NCI-H146 (cell line): ENCODE measurements at places on chromosomes 6 and 20.

GRCh38 chr20:10949930-10950783, 276.4 kb upstream of the JAG1 start:
- no peak for DNase-seq

DNA sequence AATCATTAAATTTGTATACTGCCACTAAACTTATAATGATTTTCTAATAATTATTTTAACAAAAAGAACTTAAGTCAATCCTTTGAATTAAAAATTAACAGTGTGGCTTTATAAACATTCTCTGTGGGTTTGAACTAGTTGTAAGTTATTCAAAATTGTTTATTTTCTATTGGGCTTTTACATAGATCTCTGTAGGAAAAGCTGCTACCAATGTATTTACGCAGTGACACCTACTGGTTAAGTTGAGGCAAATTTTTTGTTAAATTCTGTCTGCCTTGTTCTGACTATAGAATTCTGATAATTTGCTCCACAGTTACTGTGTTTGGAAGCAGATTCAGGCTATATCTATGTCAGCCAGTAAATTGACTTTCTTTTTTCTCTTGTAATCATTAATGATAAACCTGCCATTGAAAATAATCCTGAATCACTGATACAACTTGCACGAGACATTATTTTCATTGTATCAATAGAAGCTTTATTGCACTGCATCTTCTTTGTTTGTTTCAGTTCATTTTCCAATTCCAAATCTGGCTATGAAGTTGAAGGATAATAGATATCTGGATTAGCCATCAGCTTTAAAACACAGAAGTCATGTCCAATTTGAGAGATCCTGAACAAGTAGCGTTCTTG, 66.0 kb upstream of the UTRN start:
- peak; percentile 21 for DNase-seq

DNA sequence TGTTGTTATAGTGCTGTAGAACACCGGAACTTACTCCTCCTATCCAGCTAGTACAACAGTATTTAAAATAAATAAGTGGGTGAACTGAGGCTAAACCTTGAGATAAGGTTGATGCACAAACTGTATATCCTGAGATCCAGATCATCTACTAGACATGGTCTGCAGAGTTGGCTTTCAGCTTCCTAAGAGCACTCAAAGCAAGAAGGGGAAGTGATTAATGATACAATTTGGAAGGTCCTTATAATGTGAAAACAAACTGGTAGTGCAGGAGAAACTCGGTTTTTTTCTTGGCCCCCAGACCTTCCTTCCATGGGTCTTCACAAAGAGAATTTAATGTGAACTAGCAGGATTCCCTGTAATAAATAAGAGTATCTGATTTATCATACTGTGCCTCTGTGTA, 27.4 kb upstream of the RREB1 start:
- no peak for DNase-seq

DNA sequence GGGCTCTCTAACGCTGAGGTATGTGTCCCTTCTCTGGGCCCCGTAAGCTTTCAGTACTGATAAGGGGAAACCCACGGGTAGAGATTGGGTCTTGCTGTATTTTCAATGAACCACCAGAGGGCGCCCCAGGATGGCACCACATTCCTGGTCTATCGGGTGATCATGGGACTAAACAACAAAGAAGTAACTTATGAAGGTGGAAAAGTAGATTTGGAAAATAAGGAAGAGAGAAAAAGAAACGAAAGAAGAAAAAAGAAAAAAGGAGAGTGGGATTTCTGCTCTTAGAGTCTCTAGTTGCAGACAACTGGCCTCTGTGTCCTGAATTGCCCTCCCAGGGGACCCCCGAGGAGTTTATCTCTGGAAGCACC, 93.8 kb downstream of the GMPR start:
- DNase-seq: peak; percentile 87

DNA sequence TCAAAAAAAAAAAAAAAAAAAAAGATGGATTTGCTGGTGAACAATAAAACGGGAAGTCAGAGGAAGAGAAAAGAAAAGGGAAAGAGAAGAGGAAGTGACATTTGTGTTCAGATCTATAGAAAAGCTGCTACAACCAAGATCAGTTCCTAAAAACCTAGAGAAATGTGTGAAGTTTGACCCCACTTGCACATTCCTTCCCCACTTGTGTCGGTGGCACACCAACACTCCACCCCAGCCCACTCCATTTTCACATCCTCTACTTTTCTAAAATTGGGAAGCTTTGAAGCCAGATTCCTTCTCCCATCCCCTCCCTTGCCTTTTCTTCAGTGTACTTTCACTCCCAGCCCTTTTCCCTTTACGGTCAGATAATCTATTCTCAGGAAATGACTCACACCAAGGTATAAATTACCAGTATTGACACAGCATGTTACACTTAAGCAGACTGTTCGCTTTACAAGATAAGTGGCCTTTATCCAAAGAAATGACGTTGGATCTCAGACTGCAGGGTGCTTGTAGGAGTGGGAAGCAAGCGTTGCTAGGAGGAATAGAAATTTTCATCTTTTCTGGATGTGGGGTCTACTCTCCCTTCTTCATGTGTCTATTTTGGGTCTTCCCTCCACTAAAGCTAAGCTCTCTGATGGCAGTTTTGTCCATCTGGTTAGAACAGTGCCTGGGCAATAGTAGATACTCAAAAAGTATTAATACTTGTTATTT, 92.5 kb upstream of the ADGRF1 start:
- peak; percentile 91 for DNase-seq

DNA sequence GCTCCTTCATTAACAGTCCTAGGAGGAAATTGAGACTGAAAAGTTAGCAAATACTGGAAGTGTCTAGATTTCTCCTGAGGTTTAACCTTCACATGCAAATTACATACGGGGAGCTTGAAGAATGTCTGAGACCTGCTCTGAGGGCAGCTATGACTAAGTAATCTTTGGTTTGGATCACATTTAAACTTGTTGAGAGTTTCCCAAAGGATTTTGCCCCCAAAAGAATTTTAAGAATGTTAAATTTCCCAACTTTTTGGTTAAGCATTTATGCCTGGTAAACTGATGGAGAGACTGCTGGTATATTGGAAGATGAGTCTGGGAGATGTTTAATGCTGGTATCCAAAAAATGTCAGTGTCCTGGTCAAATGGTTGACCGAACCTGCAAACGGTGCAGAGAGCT, 97.0 kb downstream of the RREB1 start:
- DNase-seq: no peak

DNA sequence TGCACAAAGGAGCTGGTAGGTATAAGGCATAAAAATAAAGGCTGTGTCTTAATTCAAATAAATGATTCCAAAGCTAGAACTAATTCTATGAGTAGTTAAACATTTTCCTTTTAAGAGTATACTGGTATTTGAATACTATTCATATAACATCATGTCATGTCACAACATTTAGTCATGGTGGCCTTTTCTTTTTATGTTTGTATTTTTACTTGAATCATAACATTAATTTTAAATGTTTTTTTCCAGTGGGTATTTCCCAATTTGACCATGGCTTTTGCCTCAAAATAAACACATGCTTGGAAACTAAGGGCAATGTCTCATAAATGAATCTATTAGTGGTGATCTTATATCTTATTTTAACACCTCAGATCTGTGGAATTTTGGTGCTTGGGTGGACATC, 177.1 kb downstream of the CD109 start:
- no peak for DNase-seq

DNA sequence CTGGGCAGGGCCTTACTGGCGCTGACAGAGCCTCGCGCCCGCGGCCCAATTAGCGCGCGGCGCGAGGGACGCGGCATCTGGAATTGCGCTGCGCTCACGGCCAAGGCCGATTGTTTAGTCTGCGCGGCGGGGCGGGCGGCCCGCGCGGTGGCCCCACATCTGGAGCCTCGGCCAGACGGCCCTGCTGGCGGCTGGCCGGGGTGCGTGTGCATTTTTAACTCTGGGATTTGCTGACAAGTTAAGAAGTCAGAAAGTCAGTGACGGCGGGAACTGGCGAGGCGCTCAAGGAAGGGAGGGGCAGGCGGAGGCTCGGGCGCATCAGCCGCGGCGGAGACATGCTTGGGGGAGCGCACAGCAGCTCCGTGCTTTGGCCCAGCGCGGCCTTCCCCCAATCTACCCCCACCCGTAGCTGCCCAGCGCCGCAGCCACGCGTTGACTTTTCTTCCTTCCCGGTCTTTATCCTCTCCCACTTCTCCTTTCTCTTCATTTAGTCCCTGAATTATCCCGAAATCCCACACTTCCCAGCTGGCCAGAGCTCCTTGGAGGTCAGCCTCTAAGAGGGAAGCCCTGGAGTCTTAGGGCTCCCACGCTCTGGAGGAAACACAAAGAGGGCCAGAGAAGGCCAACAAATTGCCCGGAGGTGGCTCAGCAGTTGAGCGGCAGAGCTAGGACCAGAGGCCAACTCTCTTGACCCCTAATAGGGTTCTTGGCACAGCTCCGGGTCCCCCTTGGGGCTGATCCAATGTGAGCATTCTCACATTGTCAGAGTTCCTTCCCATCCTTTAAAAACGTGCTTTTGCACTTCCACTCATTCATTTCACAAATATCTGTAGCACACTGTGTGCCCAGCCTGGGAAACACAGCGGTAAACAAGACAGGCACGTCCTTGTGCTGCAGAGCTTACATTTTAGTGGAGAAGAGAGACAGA, 40.8 kb upstream of the FOXP4 start:
- peak; percentile 60 for DNase-seq

DNA sequence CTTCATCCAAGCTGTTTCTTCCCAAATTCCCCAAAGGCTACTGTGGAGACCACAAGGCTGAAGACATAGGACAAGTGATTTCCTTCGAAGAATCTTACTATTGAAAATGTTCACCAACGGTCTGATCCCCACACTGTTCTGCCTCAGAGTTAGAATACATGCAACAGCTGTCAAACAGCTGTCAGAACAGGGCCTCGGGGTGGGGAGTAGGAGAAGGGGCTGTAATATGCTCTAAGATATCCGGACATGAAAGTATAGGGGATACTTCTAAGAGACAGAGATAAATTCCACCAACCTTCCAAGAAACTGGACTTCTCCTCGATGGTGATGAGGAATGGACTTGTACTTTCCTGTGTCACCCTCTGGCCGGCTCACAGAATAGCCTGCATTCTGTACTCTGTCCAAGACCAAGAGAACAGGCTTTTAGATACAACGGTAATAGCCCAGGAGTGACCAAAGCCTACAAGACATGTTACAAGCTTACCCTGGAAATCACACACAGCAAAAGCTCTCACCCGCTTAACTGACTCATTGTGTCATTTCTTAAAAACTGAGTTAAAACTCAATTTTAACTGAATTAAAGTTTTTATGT, 69.2 kb upstream of the PTGIS start:
- no peak for DNase-seq

- DNase-seq: no peak
Observed at GRCh38 chr6:129786548-129786947, 74.6 kb downstream of the TMEM244 start.

DNA sequence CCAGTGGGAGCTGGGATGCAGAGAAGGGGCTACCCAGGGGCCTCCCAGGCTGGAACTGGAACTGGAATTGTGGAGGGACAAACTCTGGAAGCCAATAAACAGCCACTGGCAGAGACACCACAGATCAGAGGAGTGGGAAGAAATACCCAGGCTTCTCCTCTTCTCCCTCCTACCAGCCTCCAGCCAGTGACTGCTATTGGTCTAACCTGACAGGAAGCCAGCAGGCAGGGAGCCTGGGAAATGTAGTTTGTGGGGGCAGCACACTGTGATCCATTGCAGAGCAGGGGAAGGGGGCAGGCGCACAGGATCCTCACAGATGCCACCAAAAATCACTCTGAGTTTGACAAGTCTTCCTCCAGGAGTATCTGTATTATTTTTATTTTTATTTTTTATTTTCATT, 12.1 kb upstream of the MLN start:
- DNase-seq: peak; percentile 56

- no peak for DNase-seq
Observed at GRCh38 chr6:118781897-118782296, 112.1 kb upstream of the ASF1A start.

- no peak for DNase-seq
Observed at GRCh38 chr6:147255948-147256674, 51.9 kb downstream of the STXBP5 start.

- DNase-seq: no peak
Observed at GRCh38 chr20:20002101-20002998, 14.8 kb upstream of the NAA20 start.

GRCh38 chr6:108565091-108565766, 4.5 kb downstream of the FOXO3 start:
- no peak for DNase-seq

DNA sequence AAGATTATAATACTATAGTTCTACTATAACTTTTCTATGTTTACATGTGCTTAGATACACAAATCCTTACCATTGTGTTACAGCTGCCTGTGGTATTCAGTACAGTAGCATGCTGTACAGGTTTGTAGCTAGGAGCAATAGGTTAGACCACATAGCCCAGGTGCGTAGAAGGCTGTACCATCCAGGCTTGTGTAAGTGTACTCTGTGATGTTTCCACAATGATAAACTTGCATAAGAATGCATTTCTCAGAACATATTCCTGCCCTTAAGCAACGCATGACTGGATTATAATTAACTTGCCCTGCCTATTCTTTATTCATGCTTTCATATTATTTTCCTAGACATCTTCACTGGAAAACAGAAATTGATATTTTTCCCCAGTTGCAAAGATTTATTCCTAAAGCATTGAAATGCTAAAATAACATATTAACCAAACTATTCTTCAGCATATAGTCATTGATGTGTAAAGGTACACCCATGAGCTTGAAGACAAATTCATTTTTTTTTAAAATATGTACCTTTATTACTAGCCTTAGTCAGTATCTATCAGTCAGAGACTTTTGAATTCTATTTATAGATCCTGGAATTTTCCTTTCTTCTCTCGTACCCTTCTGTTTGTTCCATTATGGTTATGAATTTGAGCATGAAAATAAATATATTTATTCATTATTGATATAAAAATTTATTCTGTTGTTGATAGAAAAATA, 7.2 kb upstream of the CTAGE9 start:
- DNase-seq: peak; percentile 37

- DNase-seq: no peak
Observed at GRCh38 chr6:159977255-159977903, 8.5 kb downstream of the IGF2R start.
